NCI-H1417 (cell line): ENCODE measurements at places on chromosomes 16 and 17.

- DNase-seq = peak; percentile 18
These were observed 35.9 kb upstream of the GHDC start for GRCh38 chr17:42230225-42230624.

DNA sequence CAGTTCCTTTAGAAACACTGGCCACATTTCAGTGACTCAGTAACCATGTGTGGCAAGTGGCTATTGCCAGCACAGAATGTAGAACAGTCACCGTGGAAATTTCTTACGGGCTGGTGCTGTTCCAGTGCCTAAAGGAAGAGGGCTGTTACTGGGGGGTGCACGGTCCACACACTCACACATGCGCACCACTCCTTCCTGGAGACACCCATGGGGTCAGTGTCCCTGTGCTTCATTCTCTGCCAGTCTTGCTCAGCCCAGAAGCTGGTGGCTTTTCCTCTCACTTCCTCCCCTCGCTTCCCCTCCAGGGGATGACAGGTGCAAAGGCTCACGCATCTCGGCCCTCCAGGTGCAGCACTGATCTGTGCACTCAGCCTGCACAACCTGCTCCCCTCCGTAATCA, 115.6 kb downstream of the CCDC182 start:
- DNase-seq = no peak

GRCh38 chr17:7224110-7224509, 4.4 kb downstream of the ACADVL start:
- DNase-seq = no peak

GRCh38 chr16:25785361-25785760, 93.6 kb downstream of the HS3ST4 start:
- DNase-seq = no peak

DNA sequence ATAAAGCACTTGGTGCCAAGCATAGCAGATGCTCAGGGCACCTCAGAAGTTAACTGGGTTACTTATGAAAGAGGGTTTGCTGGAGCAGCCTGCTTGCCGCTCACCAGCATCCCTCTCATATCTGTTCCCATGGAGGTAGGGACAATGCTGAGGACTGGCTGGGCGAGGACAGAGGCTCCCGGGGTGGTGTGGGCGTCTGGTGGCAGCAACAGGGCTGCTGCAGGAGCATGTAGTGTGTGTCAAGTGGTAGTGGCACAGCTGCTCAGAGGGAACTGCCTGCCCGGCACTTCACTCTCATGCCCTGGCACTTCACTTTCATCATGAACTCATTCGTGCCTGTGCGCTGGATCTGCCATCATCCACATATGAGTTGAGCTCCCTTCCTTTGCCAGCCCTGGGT, 26.9 kb upstream of the ZNHIT3 start:
- no peak for DNase-seq

DNA sequence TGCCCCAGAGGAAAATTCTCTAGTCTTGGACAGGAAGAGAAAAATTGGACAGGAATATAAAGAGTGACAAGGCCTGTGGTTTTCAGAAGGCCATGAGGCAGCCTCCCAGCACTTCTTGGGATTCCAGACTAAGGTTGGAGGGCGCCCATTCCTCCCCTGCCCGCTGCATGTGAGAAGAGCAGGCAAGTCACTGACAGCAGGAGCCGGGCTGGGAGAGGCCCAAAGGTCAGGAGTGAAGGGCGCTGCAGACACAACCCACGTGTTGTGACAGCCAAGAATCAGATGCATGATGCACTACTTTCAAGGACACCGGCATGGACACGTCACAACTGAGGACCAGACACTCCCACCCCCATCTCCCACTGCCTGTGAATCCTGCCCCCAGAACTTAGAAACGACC, 256.7 kb downstream of the CBLN1 start:
- no peak for DNase-seq

DNA sequence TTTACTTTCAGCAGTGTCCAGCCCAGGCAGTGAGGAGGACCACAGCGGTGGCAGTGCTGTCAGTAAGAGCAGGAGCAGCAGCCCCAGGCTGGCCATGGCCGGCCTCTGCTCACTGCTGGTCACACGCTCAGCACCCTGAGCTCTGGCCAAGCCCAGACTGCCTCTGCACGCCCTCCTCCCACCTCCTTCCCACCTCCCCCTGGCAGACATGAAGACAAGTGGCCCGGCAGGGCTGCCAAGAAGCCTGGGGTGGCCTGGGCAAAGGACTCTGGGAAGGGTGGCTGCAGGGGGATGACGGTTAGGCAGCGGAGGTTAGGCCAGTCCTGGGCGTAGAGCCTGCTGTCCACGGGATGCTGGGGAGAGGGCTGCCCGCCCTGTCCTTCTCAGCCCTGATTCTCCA, at the start of gene C16orf89:
TSS of gene C16orf89 (minus strand) at position 144 of the 400 bp plus-strand sequence. CDS start at position 96, 48 bp downstream.
- DNase-seq = no peak
